Keratinocyte (primary cell): ENCODE measurements at places on chromosomes 6 and 20. TPM values are rescaled to one million over a fixed set of nuclear protein-coding genes. Genes with fewer than 3 reads are reported as not detected.

VWA7 gene
- polyA plus RNA-seq = 0.32 to 0.47 TPM (median 0.33 TPM) in 3 replicates

DUSP15 gene
- polyA plus RNA-seq = not detected in 3 replicates

SLC4A11 gene
- 3.9 to 5.0 TPM (median 4.7 TPM) in 3 replicates for polyA plus RNA-seq

TFAP2D gene
- polyA plus RNA-seq = not detected in 3 replicates

TUBB1 gene
- 0.03 TPM in 1 of 3 replicates, not detected in the others for polyA plus RNA-seq

POLH gene
- polyA plus RNA-seq = 24.4 to 32.3 TPM (median 29.9 TPM) in 3 replicates
